ENCODE measurements at places on chromosomes 5 and 9.
A peak's percentile ranks its signal among the peaks of the same experiment; 100 is the strongest.

- no peak for DNase-seq
These were observed 55.7 kb upstream of the COL15A1 start for GRCh38 chr9:98887918-98888510.

DNA sequence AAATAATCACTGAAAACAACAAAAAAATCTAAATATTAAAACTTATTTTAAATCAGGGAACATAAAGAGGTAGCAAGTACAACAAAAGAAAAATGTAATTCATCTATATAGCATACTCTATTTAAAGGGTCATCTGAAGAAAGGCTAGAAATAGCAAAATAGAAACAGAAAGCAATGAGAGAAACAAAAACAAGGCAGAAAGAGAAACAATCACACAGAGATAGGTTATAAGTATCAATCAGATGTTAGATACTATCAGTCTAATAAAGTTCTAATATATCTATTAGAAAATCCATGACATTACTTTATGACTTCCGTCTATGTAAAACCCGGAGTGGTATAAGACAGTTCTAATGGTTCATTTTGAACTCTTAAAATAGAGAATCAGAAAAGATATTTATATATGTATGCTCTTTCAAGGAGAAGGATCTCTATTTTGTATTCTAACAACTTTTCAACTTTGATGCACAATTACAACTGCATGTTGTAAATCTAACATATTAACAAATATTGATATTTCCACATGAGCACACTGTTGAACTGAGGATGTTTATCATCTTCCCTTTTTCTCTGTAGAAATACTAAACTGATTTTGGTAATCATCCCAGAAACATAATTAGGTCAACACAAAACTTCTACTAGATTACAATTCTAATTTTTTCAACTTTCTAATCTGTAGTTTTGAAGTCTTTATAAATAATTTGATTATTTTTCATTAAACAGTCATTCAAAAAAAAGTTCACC is 15.8 kb downstream of the RICTOR start:
- no peak for DNase-seq

GRCh38 chr5:89686081-89686765 is 723.3 kb downstream of the CETN3 start:
- no peak for DNase-seq

- no peak for DNase-seq
These were observed 54.3 kb upstream of the TNFSF15 start for GRCh38 chr9:114860187-114860586.

- no peak for DNase-seq
These were observed 54.2 kb upstream of the NOTCH1 start for GRCh38 chr9:136599811-136600660.

DNA sequence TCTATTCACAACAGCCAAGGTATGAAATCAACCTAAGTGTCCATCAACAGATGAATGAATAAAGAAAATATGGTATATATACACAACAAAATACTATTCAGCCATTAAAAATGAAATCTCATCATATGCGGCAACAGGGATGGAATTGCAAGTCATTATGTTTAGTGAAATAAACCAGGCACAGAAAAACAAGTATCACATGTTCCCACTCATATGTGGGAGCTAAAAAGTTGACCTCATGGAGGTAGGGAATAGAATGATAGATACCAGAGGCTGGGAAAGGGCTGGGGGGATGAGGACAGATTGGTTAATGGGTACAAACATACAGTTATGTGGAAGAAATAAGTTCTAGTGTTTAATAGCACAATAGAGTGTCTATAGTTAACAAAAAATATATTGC is 149.7 kb downstream of the DEPDC1B start:
- DNase-seq: no peak

GRCh38 chr5:157463621-157464518 is 3.9 kb downstream of the NIPAL4 start:
- peak; percentile 32 for DNase-seq

DNA sequence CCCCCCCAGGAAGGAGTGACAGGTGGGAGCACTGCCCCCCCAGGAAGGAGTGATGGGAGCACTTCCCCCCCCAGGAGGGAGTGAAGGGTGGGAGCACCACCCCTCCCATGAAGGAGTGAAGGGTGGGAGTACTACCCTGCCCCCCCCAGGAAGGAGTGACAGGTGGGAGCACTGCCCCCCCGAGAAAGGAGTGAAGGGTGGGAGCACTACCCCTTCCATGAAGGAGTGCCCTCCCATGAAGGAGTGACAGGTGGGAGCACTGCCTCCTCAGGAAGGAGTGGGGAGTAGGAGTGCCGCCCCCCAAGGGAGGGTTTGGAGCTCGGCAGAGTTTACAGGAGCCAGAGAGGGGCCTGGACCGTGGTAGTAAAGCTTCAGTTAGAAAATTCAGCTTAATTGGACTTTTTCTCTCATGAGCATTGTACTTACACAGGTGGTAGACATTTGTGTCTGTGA is 100.7 kb downstream of the CACNA1B start:
- no peak for DNase-seq

GRCh38 chr5:54088081-54088480 is 222.3 kb downstream of the ARL15 start:
- DNase-seq: no peak

- DNase-seq: no peak
These were observed 399.0 kb downstream of the HTR1A start for GRCh38 chr5:63563008-63563917.

DNA sequence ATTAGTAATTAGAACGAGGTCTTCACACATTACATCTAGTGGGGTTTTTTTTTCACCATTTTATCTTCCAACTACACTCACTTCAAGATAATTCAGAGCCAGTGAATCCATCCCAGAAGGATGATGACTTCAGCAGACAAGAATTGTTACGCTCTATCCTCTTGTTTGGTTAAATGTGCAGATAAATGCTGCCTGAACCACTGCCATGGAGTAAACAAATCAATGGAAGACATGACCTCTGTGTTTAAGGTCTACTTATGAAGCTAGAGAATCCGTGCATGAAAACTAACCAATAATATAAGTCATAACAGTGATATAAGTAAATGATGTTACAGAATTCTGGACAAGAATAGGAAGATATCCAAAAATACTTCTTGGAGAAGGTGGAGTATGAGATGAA is 602.6 kb downstream of the TLR4 start:
- no peak for DNase-seq

- no peak for DNase-seq
These were observed 6.0 kb upstream of the SIL1 start for GRCh38 chr5:139204196-139204595.

DNA sequence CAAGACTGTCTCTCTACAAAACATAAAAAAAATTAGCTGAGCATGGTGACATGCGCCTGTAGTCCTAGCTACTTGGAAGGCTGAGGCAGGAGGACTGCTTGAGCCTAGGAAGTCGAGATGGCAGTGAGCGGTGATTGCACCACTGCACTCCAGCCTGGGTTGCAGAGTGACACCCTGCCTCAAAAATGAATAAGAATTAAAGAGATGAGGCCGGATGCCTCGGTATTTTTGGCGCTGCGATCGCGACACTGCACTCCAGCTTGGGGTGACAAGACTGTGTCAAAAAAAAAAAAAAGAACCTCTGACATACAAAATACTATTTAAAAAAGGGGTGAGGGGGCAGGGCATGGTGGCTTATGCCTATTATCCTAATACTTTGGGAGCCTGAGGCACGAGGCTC is 7.3 kb downstream of the GPBP1 start:
- no peak for DNase-seq

DNA sequence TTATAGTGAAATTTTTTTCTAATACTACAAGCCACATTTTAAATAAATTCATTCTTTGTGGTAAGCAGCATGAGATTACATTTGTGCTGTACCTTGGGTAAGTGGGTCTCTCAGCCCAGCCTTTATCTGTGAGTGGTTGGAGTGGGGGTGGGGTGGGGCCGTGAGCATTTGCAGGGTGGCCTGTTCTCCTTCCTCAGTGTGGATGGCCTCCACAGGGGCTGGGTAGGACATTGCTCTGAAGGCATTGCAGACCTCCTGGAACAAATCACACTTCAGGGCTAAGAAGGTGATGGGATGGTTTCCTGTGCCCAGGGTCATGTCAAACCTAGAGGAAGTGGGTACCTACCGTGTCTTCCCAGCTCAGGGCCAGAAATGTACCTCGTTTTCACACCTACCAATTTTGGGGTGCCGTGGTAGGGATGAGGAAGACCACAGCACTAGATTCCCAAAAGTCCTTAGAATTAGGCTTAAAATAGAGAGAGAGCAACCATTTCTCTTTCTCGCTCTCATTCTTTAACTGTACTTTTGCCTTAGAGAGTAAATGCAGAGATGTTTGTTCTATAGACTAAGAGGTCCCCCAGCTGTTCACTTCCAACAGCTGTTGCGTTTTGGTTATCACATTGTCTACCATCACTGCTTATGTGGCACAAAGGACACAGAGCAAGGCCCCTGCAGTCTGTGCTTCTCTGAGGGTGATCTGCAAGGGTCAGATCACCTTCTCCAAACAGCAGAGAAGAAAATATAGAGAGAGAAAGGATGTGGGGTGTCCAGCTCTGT is 83.4 kb upstream of the CTSL start:
- DNase-seq: no peak

DNA sequence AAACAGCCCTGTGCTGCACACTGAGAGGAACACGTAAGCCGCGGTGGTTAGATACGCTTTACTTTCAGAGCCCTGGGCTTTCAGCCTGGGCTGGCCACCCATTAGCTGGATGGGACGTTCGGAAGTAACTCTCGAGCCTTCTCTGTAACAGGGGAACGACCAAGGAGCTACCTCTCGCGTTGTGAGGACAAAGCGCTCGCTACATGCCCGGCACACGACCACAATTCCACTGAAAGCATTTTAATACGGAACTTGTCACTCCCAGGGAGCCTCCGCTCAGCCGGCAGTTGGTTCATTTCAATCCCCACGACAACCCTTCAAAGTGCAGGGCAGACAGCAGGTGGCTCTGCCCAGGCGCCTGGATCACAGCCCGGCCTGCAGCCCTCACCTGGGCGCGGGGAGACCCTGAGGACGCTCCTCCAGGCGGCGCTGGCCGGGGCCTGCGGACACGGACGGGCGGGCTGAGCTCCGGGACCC is 368 bp downstream of the SURF1 start:
- no peak for DNase-seq

DNA sequence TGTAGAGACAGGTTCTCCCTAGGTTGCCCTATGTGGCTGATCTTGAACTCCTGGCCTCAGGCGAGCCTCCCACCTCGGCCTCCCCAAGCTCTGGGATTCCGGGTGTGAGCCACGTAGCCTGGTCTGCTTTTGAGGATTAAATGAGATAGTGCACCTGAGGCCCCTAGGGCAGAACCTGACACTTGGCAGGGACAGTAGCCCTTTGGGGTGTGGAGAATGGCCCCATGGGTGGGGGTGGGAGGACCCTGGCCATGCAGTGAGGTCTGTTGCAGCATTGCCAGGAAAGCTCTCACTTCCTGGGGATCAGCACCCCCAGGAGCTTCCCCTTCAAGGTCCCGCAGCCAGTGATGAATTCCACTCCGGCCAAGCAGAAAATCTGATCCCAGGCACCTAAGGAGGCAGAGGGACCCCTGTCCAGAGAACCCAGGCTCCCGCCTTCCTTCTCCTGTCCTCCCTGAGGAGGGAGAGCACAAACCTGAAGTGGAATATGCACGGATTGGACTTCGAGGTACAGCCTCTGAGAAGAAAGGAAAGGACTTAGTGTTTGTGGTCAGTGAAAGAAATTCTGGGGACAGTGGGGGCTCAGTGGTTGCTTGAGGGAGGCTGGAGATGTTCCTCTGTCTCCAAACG is 73.9 kb upstream of the UNC5A start:
- no peak for DNase-seq

GRCh38 chr9:114410910-114411309 is 23.1 kb upstream of the AKNA start:
- DNase-seq: no peak

- DNase-seq: no peak
These were observed 21.5 kb downstream of the SARDH start for GRCh38 chr9:133716564-133717112.

- no peak for DNase-seq
These were observed 148.3 kb downstream of the ATP10B start for GRCh38 chr5:160703547-160704189.

DNA sequence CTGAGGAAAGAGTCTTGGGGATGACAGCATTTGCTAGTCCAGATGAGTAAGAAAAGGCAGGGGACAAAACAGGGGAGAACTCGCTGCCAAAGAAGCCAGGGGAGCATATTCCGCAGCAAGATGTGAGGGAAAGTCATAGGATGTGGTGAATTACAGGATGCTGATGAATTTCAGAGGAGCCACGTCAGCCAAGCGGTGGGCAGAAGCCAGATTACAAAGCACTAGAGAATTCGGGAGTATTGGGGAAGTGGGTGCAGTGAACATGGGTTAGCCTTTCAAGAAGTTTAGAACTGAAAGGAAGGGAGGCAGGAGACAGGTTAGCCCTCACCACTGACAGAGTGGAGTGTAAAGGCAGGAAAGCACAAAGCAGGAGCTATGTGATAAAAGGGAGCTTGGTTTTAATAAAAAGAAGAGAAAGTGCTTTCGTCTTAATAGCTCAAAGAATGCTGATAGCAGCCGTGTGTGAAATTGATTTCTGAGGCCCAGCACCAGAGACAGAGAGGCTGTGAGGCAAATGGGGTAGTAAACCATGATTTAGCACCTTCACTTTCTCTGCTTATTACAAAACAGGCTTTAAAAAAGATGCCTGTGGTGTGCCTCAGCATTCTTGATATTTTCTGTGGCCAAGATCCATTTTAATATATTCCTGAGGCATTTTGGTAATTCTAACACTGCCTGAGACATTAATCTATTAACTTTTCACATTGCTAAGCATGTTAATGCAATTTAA is 16.9 kb downstream of the ADAMTSL1 start:
- DNase-seq: no peak

DNA sequence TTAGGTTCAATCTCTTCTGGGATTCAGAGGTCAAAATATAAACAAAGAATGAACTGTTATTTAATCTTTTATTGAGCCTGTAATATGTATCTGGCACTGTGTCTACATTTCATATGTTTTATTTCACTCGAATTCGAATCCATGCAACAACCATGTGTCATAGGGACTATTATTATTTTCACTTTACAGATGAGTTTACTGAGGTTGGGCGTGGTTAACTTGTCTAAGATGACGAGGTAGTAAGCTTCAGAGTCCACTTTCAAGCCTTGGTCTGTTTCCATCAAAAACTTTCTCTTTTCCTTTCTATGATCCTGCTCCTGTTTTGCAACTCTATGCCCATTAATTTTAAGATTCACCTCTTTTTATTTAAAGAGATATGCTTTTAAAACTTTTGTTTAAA is 55.2 kb upstream of the DMAC1 start:
- no peak for DNase-seq

- no peak for DNase-seq
These were observed 160.7 kb upstream of the MEF2C start for GRCh38 chr5:89043676-89044075.

GRCh38 chr9:117723986-117724625 is 19.9 kb downstream of the TLR4 start:
- DNase-seq: no peak

GRCh38 chr5:97967292-97967691 is 784.2 kb upstream of the RIOK2 start:
- DNase-seq: no peak

DNA sequence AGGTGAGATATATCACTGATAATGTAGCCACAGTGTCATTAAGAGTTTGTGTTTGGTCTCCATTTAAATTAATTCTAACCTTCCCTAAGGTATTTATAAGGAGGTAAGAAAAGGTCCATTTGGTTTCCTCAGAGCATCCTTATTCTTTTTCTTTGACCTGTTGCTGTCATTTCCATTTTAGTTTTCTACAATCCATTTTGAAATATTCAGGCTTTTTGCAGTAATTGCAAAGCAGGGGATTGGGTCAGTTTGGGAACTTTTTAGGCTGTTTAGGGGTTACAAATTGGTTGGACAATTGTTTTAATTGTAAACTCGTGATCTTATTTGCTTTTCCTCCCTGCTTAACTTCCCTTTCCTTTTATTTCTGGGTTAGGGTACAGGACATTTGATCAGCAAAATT is 42.6 kb upstream of the PDZD2 start:
- no peak for DNase-seq

GRCh38 chr5:121366515-121366914 is 485.2 kb upstream of the FTMT start:
- DNase-seq: no peak

All from neuronal stem cell (in vitro differentiated cells).